ENCODE measurements at places on chromosomes 7 and 10.

DNA sequence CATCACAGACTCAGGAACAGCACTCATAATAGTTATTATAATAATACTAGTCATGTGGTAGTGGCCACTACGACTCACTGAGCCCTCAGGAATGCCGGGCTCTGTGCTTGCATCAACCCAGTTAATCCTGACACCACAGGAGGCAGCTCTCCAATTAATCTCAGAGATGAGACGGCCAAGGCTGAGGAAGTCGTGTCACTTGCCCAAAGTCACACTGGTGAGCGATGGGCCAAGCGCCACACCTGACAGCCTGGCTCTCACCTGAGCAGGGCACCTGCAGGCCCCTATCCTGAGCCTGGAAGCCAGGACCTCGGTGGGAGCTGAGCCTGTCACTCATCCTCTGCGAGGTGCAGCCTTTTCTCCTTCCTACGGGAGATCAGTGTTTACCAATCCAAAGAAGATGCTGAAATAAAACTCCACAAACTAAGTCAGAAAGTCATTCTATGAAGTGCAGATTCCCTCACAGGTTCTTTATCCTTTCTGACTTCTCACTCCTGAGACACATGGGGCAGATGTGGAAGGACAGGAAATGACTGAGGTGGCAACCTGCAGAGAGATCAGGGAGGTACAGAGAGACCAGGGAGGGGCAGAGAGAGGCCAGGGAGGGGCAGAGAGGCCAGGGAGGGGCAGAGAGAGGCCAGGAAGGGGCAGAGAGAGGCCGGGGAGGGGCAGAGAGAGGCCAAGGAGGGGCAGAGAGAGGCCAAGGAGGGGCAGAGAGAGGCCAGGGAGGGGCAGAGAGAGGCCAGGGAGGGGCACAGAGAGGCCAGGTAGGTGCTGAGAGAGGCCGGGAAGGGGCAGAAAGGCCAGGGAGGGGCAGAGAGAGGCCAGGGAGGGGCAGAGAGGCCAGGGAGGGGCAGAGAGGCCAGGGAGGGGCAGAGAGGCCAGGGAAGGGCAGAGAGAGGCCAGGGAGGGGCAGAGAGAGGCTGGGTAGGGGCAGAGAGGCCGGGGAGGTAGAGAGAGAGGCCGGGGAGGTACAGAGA lies 38.5 kb downstream of the VIPR2 start:
- DNase-seq: no peak

- no peak for DNase-seq
Measured at GRCh38 chr10:124659380-124659779, 84.8 kb downstream of the FAM53B start.

- DNase-seq: no peak
Measured at GRCh38 chr10:29957236-29957635, 102.2 kb downstream of the JCAD start.

DNA sequence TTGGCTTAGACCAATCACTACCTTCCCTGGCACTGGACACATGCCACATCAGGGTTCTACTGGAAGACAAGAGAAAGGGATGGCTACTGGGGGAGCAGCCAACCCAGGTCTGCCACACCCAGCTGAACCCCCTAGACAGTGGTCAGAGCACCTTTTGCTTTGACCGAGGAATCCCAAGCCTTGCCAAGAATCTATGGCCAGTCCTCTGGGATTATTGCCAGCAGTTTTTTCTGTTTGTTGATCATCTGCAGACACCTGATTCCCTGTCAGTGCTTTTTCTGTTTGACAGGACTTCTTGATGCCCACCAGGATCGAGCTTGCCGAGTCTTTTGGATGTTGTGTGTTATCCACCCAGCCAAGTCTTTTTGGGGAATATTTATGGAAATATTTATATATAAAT lies 476.2 kb upstream of the GALNT17 start:
- DNase-seq: no peak

DNA sequence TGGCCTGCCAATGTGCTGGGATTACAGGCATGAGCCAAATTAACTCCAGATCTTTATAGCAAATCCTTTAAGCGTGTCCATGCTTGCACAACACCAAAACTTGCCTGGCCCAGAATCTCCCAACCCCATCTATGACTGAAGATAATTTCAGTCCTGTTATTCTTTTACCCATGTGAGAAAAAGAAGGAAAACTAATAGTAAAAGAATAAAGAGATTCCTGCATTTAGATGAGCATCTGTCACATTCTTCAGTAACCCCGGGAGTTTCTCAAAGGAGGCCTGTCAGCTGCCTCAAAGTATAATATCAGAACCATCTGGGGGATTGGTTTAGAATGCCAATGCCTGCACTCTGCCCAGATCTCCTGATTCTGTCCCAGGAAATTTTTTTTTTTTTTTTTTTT lies 158.1 kb upstream of the KMT2E start:
- DNase-seq: no peak

- no peak for DNase-seq
Measured at GRCh38 chr7:157007470-157008066, 2.9 kb downstream of the MNX1 start.

GRCh38 chr10:33136271-33136670 lies 178.2 kb upstream of the ITGB1 start:
- no peak for DNase-seq

GRCh38 chr7:112001091-112001826 lies 204.9 kb downstream of the DOCK4 start:
- no peak for DNase-seq

GRCh38 chr10:4541292-4541691 lies 284.7 kb upstream of the AKR1E2 start:
- DNase-seq: no peak

DNA sequence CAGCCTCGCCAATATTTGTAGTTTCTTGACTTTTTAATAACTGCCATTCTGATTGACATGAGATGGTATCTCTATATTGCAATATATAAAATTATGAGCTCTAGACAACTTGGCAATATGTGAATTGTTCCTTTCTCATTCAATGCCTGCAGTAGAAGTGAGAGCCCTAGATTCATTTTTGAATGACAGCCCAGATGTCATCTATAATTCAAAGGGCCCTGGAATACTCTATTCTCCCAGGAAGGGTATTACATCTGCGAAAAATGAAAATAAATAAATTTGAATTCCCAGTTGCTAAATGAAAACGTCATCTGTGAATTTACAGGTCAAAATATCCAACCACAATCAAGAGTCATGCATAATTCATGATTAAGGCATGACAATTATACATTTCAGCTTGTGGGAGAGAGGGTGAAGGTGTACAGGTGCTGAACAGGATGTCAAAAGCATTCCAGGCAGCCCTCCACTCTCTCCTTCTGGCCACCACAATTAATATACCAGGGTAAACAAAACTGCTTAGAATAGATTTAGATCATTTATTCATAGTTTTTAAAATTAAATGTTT lies 1147.3 kb downstream of the XPNPEP1 start:
- DNase-seq: no peak

GRCh38 chr7:70455925-70456324 lies 676.0 kb upstream of the GALNT17 start:
- DNase-seq: no peak

DNA sequence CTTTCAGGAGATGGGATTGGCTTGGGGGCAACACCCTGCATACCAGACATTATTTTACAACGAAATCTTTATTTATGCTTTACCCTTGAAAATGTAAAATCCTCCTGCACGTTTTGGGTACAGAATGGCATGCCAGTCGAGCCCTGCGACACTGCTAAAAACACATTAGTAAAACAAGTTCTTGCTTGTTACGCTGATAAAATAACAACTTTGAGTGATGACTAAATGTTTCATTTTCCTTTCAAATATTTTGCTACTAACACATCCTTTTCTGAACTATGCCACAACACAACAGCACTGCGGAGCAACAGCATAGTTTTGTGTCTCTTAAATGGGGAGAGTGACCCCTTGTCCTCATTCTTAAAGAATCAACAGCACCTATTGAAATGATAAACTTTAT lies 76.0 kb upstream of the SEMA3D start:
- no peak for DNase-seq

- no peak for DNase-seq
Measured at GRCh38 chr7:158420591-158421340, 166.9 kb downstream of the PTPRN2 start.

DNA sequence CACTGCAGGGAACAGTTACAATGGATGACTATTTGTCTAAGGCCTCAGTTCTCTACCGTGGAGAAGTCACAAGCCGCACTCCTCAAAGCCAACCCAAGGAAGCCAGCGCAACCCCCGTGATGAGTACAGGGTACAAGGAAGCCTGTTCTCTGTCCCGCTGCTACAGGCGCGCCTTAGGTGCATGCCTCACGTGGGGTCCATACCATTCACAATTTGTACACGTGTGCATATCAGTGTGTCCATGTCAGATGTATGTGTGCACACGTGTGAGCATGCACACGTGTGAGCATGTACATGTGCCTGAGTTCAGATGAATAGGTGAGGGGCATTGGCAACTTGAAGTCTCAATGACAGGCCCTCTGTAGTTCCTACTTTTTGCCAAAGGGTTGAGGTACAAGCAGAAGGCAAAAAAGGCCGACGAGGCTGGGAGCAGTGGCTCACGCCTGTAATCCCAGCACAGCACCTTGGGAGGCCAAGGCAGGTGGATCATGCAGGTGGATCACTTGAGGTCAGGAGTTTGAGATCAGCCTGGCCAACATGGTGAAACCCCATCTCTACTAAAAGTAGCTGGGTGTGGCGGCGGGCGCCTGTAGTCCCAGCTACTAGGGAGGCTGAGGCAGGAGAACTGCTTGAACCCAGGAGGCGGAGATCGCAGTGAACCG lies 62.8 kb downstream of the CTBP2 start:
- DNase-seq: no peak

DNA sequence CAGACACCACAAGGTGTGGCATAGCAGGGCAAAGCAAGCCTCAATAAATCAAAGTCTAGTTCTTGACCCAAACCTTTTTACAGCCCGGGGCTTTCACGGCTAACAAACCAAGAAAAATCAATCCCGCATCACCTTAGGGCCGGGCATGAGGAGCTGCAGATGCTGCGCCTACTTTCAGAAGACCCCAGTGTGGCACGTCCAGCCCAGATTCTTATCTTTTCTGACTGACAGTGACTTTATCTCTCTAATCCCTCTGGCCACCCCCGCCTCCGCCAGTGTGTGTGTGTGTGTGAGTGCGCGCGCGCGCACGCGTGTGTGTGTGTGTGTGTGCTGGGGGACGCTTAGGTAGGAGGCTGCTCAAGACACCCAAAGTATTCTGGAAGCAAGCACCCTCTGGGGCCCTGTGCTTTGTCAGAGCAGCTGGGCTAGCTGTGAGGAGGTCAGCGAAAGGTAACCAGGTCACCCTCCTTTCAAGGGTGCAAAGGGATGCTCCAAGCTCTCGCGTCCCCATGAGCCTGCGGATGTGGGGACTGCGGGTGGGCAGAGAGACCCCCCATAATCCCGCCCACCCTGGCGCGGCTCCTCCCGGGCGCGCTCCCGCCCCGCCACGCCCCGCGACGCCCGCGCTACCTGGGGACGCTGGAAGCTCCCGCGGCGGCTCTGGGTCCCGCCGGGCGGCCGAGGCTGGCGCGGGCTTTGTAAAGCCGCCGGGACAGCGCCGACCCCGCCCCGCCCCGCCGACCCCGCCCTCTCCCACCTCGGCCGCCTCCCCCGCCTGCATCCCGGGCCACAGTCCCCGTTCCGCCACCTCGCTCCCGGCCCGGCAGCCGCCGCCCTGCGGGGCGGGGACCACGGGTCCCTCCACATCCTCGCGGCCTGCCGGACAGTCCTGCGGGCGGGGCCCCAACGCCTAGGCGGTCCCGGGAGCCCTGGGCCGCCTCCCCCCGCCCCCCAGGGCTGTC lies 57.1 kb upstream of the RHOBTB1 start:
- no peak for DNase-seq

- DNase-seq: no peak
Measured at GRCh38 chr10:59702347-59702746, 7.3 kb downstream of the SLC16A9 start.

DNA sequence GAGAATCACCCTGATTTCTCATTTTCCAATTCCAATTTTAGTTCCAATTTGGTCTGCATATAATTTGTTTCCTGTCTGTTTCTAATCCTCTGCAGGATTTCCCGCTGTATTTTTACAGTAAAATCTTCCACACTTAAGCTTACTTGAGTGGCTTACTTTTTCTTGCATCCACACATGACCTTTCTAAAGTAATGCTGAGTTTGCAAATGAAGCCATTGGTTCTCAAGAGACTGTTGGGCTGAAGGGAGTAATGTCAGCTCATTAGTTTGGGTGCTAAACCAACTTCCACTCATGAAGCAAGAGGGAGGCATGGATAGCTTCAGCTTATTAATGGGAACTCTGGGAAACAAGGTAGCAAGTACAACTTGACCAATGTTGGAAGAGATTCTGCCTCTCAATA lies 146.4 kb downstream of the SNX10 start:
- DNase-seq: no peak

DNA sequence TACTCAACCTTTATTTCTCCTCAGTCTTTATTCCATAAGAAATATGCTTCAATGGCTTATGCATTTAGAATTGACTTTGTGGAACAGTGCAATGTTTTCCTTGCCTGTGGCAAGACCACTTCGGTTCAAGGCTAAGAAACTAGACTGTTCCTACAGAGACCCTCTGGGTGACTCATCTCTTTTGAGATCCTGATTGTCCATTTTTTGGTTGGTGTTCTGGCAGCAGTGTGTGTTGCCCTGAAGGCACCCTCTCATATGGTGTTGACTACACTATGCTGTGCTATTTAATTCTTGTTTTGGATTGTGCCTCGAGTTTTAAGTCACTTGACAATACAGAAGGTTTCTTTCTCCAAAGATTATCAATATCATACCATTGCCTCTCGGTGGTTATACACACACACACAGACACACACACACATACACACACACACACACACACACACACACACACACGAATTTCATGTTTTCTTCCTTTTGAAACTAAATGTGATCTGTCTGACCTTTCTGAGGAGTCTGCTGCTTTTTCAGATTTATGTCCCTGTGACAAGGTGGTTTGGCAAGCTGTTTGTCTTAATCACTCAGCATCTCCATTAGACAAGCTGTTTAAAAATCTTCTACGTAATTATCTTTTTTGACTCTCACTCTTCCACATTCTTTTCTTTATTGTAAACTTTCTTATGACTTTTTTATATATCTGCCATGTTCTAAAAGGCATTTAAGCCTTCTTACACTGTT lies 187.2 kb downstream of the VTI1A start:
- no peak for DNase-seq
